ENCODE measurements at places on chromosomes 1 and 21. TPM values are rescaled to one million over a fixed set of nuclear protein-coding genes. Genes with fewer than 3 reads are reported as not detected.

DNA sequence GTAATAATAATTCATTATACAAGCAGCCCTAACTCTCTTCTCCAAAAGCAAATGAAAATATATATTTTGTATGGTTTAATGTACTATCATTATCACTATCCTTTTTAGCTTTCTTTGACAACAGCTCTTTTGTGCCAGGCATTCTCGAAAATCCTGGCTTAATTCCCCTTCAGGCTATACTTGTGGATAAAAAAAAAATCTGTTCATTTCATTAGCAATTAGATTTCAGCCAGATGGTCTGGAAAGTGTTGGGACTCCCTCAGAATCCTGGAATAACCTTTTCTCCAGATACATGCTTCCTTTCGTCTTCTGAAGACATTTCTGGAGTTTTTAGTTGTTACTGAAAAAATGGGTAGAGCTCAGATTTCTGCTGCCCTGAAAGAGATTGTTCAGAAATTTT lies 83.4 kb upstream of the PLPPR4 start:
- ATAC-seq, result no peak

DNA sequence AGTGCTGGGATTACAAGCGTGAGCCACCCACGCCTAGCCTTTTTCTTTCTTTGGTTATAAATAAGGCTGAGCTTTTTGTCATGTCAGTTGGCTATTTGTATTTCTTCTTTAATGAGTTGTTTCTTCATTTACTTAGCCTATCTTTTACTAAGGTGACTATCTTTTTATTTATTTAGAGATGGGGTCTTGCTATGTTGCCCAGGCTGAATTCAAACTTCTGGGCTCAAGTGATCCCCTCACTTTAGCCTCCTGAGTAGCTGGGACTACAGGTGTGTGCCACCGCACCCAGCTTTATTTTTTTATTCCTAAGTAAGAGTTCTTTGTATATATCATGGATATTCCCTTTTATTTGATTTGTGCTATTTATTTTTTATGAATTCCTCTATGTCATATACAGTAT lies 11.9 kb downstream of the DMBX1 start:
- ATAC-seq, result no peak

- ATAC-seq, result no peak
Measured at GRCh38 chr1:28902738-28903137, 11.6 kb upstream of the EPB41 start.

Gene TMPRSS3
- total RNA-seq, result 24.0 TPM

DNA sequence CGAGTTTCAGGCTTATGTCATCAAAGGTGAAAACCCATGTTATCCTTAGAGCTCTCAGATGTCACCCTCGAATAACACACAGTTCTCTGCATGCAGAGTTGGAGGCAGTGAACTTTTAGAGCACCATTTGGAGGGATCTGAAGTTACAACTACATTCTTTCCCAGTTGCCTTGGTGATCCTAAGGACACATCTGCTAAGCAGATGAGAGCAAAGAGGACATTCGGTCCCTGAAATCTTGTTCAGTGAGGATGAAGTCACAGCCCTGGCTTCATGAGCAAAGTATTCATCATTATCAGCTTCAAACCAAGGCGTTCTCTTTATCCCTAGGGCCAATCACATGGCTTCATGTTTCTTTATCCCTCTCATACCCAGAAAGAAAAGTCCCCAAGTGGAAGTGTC lies 23.1 kb upstream of the MCOLN2 start:
- ATAC-seq, result no peak

Gene KCNE2
- total RNA-seq, result not detected

Gene ALG14
- 7.8 TPM for total RNA-seq

DNA sequence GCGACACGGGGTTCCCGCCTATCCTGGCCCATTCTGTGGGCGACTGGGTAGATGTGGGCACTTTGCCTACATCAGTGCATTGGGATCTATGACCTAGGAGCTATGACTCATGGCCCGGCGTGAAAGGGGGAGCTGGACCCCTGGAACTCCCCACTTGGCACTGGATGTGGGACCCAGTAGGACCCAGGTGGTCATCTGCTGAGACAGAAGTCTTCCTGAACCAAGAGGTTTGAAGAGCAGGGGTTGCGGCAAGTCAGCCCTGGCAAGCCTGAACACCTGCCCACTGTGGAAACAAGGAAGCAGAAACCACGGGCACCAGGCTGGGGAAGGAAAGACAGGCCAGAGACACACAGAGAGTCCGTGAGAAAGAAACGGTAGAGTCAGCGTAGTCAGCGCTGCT lies 656.7 kb downstream of the AJAP1 start:
- ATAC-seq, result no peak

DNA sequence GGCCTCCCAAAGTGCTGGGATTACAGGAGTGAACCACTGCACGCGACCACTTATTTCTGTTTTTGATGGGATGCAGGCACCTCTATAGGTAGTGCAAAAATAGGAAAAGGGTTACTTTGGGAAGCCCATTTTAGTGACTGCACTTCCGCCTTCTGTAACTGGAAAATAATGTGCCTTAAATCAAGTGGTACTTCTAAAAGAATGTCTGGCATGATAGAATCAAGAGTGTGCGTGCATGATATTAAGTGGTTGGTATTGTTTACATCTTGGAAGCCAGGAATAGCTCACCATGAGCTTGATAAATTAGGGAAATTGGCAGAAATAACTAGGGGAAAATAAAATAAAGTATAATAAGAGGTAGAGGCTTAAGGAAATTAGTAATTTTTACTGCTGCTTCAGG lies 1067.0 kb downstream of the ADGRL2 start:
- ATAC-seq, result no peak

- no peak for ATAC-seq
Measured at GRCh38 chr1:198530953-198531352, 9.5 kb downstream of the ATP6V1G3 start.

Gene SH2D5
- not detected for total RNA-seq
